HS-27A (cell line): ENCODE measurements at places on chromosomes 2 and 18.

DNA sequence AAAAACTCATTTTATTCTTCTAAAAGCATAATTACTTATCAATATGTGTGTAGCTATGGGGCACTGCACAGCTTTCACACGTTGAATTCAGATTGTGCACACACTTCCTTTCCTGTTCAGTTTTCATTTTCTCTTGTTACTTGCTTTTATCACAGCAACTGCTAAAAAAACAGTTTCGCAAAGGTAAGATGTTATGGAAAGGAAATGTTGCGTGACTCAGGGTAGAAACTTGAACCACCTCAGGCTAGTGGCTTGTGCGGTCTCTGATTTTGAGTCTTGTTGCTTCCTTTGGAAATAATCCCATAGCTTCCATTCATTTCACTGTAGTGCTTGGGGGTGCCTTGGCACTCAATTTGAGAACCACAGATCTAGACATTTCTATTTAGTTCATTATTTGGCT, 171.9 kb downstream of the FMNL2 start:
- no peak for DNase-seq

DNA sequence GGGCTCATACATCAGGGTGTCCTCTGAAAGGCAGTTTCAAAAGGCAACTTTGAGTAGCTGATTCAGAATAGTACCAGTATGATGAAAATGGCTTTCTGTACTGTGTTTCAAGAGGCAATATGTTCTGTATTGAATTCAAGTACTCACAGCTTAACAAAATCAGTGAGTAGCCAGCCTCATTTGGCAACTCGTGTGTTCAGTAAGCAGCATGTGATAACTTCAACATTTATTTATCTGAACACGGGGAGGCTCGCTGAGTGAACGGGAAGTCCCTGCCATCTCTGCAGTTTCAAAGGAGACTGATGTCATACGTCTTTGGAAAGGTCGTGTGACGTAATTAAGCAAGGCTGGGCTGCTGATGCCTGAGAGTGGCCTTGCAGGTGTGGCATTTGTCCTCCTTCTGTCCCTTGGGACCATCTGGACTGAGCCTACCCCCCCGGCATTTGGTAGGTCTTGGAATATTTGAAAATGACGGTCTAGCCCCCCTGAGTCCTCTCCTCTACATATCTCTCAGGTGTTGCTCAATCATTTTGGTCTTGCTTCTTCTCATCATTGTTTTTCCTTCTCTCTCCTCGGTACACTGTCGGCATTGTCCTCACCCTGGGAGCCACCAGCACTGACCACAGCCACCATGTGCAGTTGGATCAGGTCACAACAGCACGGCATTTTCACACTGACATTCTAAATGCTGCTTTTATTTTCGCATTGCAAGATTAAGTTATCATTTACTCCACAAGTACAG, 62.8 kb downstream of the SMIM21 start:
- no peak for DNase-seq

DNA sequence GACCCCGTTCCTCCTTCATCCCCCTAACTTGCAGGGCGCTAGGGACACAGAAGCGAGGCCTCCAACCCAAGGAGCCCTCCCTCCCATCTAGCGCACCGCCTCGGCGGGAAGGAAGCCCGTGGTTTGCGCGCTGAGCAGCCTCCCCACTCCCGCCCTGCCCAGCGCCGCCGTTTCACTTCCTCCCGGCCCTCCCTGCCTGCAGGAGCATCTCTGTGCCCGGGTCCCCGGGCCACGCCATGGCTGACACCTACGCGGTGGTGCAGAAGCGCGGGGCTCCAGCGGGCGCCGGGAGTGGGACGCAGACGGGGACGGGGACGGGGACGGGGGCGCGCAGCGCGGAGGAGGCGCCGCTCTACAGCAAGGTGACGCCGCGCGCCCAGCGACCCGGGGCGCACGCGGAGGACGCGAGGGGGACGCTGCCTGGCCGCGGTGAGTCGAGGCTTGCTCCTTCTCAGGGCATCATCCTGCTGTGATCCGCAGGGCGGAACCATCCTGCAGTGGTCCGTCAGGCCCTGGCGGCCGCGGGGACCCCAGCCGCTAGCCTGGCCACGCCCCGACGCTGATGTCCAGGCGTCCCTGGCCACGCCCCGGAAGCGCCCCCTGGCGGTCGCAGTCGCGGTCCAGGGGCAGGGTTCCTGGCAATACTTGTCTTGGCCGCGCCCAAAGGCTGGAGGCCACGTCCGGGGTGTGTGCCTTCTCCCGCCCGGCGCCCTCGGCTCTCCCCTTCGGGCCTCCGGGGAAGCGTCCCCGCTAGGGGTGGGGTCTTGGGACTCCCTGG, 16.4 kb downstream of the PTPN18 start:
- DNase-seq = peak; percentile 83

- DNase-seq = no peak
These were observed 96.9 kb downstream of the GYPC start for GRCh38 chr2:126752876-126753275.

DNA sequence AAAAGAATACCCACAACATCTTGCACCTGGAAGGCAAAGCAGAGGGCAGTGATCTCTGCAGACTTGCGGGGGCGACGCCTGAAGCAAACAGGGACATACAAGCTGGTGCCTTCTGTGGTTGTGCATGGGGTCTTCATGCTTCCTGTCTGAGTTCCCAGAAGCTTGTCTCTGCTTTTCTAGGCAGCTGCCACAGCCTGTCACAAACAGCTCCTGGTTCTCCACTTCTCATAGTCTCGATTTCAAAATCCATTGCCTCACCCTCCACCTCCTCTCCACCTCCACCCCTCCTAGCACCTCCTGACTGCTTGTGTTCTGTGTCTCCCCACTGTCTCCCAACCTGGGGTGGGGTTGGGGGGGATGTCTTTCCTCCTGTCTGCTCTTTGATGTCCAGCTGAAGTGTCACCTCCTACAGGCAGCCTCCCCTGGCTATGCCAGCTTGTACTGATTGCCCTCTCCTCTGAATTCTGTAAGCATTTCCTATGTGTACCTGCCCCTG, 1.7 kb upstream of the PROC start:
- DNase-seq = no peak

GRCh38 chr2:69559442-69560146, 83.9 kb downstream of the AAK1 start:
- DNase-seq = no peak

- no peak for DNase-seq
These were observed 3.8 kb downstream of the TCF4 start for GRCh38 chr18:55584201-55584600.

DNA sequence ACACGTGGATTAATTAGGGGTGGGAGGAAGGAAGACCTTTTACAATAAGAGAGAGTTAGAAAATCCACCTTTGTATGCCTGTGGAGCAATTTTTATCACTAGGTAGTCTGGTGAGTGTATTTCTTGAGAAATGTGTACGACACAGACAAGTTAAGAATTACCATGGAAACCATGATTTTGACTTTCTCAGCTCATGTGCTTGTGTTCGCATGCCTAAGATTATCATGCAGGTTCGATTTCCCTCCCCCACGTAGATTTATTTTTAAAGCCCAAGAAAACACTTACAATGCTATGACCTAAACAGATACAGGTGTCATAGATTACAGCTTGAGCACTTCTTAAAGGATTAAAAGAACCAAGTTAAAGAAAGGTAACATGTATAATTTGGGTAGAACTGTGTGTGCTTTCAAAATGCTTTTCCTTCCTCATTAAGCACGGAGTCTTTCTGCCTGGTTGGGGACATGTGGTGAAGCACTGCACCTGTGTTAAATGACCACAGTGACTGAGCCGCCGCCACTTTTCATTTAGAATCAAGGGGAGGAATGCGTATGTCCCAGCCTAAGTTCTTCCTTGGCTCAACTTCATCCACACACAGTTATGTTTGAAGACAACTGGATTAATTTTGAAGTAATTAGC, 16.6 kb downstream of the SERTAD2 start:
- no peak for DNase-seq

DNA sequence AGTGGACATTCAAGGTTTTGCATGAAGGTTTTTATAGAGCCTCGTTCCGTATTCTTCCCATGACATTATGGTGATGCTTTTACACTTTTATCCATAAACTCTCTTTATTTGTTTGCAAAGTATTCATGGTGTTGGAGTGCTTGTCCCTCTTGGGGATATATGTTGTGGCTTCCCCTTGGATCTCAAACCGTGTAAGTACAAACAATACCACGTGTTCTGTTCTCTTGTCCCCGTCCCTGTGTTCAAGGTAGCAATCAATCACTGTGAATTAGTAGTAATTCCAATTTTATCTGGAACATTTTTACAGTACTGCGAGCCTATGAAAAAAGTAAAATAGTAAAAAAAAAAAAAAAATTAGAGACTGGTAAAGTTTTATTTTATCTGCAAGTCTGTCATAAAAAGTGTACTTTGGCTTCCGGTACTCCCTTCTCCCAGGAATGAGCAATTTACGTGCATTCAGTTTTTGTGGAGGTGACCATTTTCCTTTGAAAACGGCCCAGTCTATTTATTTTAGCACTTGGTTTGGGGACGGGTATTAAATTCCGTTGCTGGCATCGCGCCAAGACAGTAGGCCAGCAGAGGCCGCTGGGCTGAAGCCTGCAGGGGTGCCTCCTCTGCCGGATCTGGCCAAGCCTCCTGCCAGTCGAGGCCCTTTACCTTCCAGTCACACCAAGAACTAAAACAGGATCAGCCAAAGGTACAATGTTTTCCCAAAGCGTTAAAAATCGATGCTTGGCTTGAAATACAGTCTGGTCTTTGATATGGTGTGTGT, 175.7 kb downstream of the SOCS6 start:
- peak; percentile 50 for DNase-seq
